ENCODE measurements at places on chromosomes 2 and 18. TPM values are rescaled to one million over a fixed set of nuclear protein-coding genes. Genes with fewer than 3 reads are reported as not detected.

DNA sequence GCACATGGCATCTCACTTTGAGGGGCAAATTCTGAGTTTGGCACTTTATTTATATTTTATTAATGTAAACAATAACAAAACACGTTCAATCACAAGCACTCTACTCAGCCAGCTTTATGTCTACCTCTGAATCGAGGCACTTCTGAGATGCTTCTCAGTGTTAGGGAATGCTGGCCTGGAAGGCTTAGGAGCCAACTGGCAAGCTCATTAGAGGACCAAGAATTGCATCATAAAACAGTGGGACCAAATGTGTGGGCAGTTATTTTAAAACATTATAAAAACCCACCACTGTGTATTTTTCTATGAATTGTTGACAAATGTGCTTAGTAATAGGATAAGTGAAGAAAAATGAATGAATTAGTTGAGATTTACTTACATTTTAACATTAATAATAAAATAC, 46.8 kb upstream of the SMIM21 start:
- DNase-seq = no peak

ACTR3 gene
- 132 TPM for total RNA-seq

GRCh38 chr2:97005353-97005752, 19.0 kb upstream of the FAM178B start:
- no peak for DNase-seq

- no peak for DNase-seq
Observed at GRCh38 chr2:148725564-148725963, 81.0 kb downstream of the EPC2 start.

DNA sequence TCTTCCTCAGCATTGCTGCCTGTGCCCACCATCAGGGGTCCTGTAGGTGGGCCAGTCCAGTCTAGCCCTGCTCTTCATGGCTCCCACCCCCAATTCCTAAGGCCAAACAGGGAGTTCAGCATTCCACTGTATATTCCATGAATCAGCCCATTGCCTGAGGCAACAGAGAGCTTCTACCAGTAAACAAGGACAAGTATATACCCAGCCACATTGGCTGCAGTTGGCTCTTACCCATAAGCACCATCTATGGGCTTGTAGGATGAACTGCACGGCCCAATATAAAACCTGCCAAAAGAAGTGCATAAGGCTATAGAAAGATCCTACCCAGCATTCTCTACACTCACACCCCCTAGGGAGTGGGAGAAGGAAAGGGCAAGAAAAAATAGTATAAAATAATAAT, 95.1 kb upstream of the SALL3 start:
- DNase-seq = no peak

LCT gene
- not detected for total RNA-seq

METTL21A gene
- 17.4 TPM for total RNA-seq

- DNase-seq = no peak
Observed at GRCh38 chr18:38456253-38456652, 890.7 kb upstream of the CELF4 start.

DNA sequence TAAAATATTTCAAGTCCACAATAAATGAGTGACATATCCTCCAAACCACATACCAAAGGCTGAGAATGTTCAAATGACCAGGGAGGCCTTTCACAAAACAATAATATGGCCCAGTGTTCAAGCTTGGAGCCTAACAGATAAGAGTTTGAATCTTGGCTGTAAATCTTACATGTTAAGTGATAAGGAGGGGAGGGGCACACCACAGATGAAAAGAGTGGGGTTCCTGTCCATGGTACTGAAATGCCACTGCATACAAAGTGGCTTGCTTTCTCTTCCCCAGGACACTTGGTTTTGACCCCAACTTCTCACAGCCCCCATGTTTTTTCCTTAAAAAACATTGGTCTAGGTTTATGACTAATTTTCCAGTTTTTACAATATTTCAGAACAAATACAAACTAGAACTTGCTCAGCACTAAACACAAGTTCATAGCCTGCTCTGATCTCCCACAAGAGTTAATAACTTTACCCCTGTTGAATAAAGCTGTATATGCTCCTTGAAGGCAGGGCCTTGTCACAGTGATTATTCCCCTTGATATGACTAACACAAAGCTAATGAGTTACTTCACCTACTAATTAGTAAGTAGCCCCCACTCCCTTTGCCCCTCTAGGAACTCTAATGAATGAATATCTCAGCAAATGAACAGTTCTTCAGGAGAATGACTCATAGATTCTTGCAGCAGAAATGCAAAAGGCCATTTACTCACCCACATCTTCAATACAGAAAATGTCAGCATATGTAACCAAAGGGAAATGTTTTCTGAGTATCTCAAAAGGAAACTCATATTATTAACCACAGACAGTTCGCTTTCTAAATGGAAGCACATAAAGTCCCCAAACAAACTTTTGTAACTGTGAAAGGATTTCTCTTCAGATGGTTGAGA, 142.2 kb downstream of the SATB2 start:
- no peak for DNase-seq

- no peak for DNase-seq
Observed at GRCh38 chr2:101272045-101272784, 19.5 kb downstream of the CNOT11 start.
